Fibroblast of skin of right quadriceps (primary cell): ENCODE measurements at places on chromosomes 1 and 21.

GRCh38 chr1:188723332-188724020, 1754.2 kb downstream of the BRINP3 start:
- DNase-seq, result peak; percentile 7

DNA sequence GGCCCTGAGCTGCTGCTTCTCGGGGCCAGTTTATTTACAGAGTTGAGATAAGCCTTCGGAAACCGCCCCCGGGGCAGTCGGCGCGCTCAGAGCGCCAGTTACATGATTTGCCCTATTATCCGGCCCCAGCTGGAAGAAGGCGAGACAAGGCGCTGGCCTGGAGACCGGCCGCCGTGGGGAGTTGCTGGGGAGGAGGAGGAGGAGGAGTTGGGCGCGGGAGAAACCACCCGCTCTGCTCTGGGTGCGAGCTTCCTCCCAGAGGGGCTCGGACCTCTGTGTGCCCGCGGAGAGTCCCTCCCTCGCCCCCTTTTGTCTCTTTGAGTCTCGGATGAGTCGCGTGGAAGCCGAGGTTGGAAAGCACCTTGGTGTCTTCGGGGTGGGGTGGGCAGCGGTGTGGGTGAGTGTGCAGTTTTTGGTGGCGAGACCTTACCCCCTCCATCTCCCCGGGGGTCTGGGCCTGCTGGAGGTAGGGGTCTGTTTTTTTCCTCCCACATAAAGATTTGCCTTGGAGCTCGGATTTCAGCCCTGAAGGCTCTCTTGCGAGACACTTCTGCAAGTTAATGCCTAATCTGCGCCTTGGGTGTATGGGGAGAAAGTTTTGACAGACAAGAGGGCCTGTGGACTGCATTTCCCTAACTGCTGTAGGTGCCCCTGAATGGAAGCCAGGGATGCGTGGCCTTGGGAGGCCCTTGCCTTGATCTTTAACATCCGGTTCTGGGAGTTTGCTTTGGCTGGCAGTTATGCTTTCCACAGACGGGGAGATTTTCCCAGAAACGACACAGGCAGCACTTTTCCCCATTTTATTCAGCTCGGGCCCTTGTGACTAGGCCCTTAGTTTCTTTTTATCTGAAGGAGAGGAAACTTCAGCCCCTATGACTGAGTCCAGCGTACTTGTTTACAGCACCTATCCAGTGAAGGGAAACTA, 80.0 kb downstream of the NDUFS5 start:
- DNase-seq, result peak; percentile 29

GRCh38 chr21:21851657-21852056, 853.4 kb downstream of the NCAM2 start:
- DNase-seq, result no peak

DNA sequence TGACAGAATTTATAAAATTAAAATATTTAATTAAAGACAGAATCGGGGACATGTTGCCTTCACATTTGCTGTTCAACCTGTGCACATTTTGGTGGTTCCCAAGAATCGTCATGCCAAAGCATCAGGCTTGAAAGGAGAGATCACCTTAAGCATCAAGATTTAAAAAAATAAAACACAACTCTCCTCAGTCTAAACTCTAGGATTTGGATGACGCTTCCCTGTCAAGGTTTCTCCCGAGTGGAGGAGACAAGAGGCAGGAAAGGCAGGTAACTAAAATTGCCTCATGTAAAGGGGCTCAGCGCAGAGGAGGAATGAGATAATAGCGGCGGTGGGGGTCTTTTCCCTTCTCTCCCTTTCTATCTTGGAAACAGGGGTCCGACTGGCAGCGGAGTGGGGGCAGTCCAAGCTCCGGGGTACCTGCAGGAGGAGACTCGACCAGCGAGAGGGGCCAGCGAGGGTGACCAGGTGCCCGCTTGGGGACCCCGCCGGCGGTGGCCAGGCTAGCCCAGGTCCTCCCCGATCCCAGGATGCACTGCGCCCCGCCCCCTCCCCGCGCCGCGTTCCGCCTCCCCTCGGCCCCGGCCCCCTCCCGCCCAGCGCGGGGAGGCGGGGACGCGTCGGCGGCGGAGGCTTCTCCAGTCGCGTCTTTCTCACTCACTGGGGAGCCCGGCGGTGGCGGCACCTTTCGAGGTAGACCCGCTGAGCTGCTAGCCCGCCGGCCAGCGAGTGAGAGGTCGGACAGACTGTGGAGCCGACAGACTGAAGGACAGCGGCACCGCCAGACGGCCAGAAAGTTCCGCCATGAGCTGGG, at the start of gene FNBP1L:
Gene FNBP1L (plus strand): TSS at position 638 of the 811 bp plus-strand sequence. CDS start 164 bp downstream, at position 802.
- peak; percentile 77 for DNase-seq

- DNase-seq, result no peak
Observed at GRCh38 chr21:42696501-42697040, 43.1 kb downstream of the PDE9A start.

DNA sequence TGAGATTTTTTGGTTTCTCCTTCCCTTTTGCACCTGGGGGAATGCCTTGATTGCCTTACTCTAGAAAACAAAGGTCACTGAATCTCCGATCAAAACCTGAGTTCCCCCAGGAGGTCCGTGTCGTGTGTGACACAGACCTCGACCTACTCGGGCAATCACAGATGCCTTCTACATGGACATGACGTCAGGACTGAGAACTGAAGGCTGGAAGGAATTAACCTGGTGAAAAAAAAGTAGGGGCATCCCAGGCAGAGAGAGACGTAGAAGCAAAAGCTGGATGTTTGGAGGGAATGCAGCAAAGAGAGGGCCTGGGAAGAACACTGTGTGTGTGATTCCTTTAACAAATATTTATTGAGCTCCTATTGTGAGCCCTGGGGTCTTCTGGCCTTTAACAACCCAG, 178.0 kb downstream of the PRDM2 start:
- no peak for DNase-seq

DNA sequence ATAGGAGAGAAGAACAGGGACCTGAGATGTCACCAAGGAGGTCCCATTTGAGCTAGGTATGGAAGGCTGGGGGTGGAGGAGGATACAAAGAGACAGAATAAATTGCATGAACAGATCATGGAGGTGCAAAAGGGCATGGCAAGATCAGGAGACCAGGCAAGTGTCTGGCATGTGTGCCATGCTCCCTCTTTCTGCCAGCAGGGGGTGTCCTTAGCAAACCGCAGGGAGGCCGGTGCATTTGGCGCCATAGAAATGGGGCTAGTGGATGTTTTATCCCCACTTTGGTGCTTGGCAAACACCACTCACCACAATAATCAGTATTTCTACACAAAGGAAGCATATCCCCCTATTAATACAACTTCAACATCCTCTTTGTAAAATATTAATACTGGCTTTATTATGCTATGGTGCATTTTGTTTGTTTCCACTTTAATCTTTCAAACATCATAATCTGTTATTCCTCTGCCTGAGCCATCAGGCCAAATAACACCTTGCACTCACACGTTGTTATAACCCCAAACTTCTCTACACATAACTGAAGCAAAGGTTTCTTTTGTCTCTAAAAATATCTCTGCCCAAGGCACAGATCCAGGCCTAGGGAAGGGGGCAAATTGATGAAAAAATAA, 25.9 kb downstream of the S100A6 start:
- peak; percentile 30 for DNase-seq
